ENCODE measurements at places on chromosomes 1 and 21.

GRCh38 chr1:238176441-238176840 is 285.7 kb upstream of the ZP4 start:
- no peak for DNase-seq

GRCh38 chr1:100972185-100972584 is 53.4 kb downstream of the DPH5 start:
- no peak for DNase-seq

GRCh38 chr1:207115269-207115668 is 11.2 kb downstream of the C4BPA start:
- no peak for DNase-seq

DNA sequence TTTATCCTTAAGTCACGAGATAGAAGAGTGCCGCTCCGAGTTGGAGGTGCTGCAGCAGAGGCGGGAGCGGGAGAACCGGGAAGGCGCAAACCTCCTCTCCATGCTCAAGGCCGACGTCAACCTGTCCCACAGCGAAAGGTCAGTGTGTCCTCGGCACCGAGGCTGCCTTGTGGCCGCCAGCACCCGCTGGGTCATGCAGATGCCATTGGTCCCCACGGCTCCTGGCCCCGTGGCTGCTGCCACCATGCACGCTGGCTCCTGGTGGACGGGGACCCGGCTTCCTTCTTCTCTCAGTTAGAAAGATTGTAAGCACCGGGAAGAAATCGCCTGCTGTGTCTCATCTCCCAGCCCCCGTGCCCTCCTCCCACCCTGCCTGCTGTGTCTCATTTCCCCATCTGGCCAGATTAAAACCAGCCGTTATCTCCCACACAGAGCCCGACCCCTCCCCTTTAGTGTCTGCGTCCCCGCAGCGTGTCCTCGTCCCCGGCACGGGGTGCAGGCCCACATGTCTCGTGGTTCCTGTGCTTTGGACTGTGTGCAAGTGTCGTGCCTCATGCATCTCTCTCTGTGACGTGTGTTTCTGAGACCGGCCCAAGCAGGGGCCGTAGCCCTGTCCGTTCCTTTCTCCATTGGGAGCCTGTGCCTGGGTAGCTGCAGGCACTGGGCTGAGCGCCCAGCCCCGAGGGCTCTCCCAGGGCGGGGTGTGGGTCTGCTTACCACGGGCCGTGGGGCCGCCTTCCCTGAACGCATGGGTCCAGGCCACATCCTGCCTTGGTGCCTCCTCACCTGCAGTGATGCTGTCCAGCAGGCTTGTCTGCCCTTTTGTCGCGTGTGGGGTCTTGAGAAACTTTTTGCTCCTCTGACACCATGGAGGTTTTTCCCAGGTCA is 62.1 kb downstream of the PCNT start:
- no peak for DNase-seq

- DNase-seq = no peak
Observed at GRCh38 chr1:66711420-66711819, 40.8 kb upstream of the DYNLT5 start.

All from NCI-H510A treated with DMSO at 0.1 percent for 48 hours (cell line).